ENCODE measurements at places on chromosomes 5 and 9.

GRCh38 chr5:61097465-61097864 is 64.8 kb downstream of the SMIM15 start:
- no peak for DNase-seq

DNA sequence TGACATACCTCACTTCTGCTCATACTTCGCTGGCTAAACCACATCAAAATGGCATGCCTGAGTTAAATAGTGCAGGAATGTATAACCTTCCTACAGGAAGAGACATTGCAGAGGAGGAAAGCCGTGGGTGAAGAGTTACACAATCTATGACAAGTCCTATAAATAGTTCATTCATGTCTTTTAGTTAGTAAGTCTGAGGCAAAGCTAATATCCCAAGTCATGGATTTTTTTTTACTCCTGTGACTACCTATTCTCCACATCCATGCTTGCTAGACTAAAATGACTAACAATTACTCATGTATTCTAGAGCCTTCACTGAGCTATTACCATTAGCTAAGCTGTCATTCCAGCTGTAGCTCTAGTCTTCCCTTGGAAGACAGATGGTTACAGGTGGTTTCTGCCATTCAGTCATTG is 391.3 kb downstream of the NR2F1-AS1 start:
- no peak for DNase-seq

DNA sequence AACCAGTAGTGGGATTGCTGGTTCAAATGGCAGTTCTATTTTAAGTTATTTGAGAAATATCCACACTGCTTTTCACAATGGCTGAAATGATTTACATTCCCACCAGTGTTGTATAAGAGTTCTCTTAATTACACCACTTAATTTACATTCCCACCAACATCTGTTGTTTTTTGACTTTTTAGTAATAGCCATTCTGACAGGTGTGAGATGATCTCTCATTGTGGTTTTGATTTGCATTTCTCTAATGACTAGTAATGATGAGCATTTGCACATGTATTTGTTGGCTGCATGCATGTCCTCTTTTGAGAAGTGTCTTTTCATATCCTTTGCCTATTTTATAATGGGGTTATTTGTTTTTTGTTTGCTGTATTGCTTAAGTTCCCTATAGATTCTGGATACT is 688.3 kb downstream of the PRR16 start:
- no peak for DNase-seq

GRCh38 chr9:113011911-113012381 is at the start of gene ZNF883:
Gene ZNF883, minus strand, starts transcription at chr9:113012192.
- DNase-seq, result no peak

DNA sequence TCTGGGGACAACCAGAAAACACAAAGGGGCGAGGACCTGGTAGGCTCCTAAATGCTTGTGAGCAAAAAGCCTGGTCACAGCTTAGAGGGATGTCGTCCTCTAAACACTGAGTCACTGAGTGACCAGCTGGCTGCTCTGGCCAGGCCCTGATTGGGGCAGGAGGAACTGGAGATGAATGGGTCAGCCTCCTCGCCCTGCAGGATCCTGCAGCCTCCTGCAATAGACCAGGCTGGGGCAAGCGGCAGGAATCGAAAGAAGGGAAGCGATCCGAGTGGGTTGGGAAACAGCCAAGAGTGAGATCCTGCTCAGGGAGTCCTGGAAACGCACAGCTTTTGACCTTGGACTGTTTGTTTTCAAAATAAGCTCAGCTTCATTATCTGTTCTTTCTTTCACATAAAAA is 34.1 kb upstream of the MSX2 start:
- no peak for DNase-seq

GRCh38 chr5:124701016-124701415 is 45.4 kb downstream of the ZNF608 start:
- DNase-seq, result no peak

DNA sequence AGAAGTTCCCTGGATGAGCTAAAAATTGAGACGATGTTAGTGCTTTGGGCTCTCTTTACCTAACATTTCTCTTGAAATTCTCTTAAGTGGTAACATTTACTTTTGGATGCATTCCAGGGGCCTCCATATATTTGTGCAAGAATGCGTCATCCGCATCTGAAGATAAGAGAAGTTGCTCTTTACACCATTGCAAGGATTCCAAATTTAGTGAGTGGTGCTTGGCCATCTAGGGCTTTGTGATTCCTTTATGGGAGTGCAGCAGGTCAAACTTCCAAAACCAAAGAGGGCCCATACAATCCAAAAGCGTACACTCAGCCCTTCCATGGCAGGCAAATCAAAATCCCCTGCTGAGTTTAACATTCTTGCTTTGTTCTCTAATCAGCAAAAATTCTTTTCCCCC is 102.0 kb upstream of the DMAC1 start:
- no peak for DNase-seq

GRCh38 chr9:112601636-112602035 is 115.0 kb downstream of the KIAA1958 start:
- DNase-seq, result no peak

DNA sequence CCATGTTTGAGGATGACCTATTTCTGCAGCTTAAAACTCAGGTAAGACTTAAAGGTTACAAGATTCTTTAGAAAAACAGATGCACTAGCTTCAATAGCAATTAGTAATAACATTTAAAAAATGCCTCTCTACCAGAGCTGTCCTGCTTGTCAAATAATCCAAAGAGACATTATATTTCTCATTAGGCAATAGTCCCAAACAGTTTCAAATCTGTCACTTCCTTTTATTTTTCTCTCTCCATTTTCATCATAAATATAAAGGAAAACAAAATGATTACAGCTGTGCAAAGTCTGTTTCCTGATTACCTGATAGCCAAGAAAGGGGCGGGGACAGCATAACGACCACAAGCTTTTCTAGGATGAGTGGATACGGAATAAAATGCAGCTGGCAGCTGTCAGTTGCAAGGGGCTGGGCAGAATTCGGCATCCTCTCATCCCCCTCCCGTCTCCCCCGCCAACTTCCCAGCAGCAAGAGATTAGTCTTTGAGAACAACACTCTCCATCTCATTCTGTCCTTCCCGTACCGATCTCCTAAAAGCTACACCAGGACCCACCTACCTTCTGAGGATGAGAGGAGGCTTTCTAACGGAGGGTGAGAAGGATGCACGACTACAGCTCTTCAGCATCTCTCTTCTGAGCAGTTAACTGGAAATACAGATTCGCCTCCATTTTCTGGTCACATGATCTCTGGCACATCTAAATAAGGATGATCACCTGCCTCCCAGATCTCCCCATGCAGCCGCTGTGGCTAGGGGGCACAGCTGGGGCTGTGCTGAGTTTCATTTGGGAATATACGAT is 72.5 kb upstream of the PCA3 start:
- DNase-seq, result no peak

DNA sequence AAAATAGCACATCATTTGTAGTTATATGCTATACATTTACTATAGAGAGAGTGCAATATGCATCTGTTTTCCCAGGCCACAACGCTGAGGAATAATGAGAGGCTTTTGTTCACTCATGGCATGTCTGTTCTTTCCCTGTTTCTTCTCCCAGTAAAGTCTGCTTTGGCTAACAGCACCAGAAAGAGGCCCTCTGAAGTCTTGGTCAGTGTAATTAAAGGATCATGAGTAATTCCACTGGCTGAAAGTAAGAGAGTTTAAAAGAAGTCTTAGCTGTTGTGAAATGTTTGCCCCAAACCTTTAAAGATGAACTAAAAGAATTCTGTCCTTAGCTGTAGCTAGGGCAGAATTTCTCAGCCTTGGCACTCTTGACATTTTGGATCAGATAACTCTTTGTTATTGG is 228.8 kb downstream of the TLE4 start:
- no peak for DNase-seq

- peak; percentile 83 for DNase-seq
Measured at GRCh38 chr5:93303291-93303691, 277.7 kb downstream of the NR2F1-AS1 start.

- DNase-seq, result no peak
Measured at GRCh38 chr5:109694451-109694891, 4.7 kb downstream of the MAN2A1 start.

DNA sequence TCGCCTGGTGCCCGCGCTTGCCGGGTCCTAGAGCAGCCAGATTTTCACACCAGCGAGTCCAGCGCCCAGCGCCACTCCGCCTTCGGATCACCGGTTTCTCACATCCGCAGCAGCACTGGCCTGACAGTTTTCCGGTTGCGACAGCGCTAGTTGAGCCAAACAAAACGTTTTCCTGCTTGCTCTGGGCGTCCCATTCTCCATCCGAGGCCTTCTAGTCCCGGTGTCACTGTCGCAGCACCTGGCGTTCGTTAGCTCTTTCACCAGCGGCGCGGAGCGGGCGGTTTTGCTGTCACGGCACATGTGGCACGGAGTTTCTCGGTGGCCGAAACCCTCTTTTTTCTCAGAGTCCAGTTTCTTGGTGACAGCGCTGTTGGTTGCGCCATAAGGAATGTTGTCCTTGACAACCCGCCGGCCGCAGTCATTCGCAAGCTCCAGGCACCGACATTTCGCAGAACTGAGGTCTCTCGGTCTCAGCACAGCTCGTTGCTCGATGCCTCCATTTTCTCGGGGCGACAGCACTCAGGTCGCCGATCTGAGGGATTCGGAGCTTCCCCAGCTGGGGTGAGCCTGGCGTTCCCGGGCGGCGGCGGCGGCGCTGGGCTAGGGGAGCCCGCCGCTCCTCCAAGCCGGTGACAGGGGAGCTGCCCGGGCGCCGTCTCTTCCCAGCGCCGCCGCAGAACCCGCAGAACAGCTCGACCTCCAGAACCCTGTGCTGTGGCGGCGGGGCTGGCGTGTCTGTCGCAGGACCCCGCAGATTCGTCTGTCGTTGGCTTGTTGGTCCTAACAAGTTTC is 47.8 kb downstream of the ANXA2R start:
- DNase-seq, result no peak

- no peak for DNase-seq
Measured at GRCh38 chr5:144370273-144370672, 199.6 kb downstream of the KCTD16 start.

GRCh38 chr5:138640138-138640537 is 64.9 kb upstream of the HSPA9 start:
- no peak for DNase-seq

- DNase-seq, result no peak
Measured at GRCh38 chr9:127119320-127119709, 3.1 kb downstream of the ANGPTL2 start.

DNA sequence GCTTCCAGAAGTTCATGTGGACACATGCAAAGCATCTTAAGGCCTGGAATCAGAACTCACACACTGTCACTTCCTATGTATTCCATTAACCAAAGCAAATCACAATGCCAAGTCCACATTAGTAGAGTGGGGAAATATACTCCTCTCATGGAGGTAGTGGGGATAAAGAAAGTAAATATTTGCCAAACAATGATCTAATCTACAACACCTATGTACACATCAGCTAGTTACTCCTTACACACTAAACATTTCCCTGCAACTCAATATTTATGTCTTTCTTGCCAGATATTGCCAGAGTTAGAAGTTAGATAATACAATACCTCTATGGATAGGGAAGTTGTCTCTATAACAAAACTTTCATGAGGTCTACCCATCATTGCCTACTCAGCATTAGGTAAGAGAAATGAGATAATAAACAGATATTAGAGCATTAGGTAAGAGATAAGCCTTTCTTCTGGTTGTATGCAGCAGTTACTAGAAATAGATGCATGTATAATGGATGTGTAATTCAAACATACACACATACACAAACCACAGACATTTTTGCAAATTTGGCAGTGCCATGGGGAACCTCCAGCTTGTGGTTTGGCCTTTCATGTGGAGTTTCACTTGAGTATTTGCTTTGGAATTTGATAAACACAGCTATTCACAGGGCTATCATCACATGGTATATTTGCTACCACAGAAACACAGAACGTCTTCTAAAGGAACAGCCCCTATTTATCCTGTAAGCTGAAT is 196.5 kb downstream of the TLE1 start:
- DNase-seq, result peak; percentile 99

GRCh38 chr9:76704593-76705204 is 59.5 kb upstream of the PCA3 start:
- DNase-seq, result peak; percentile 51
